Prostate gland (tissue), 2 donors: ENCODE measurements at places on chromosomes 12 and 14.

- DNase-seq: no peak
These were observed 151.0 kb downstream of the BCAT1 start for GRCh38 chr12:24797901-24798300.

DNA sequence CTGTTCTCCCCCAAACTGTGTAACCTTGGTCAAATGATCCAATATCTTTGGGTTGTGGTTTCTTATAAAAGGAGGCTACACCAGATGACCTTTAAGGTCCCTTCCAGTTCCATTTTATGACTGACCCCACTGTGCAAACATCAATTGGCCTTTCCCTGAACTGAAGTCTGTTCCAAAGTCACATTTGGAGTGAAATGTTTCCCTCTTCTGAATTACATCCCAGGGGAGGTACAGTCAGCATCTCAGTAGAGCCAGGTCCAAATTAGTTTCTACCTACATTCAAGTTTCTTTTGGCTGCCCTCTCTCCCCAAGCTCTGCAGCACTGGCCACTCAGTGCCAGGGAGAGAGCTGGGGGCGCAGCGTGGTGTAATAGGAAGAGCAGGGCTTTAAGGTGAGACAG lies 34.4 kb downstream of the LIMA1 start:
- no peak for DNase-seq

GRCh38 chr12:1502831-1503230 lies 91.5 kb downstream of the FBXL14 start:
- no peak for DNase-seq

GRCh38 chr14:101365329-101366158 lies 195.8 kb upstream of the DIO3 start:
- no peak for DNase-seq

- no peak for DNase-seq
These were observed 50.5 kb downstream of the SAMD4A start for GRCh38 chr14:54617467-54617866.

DNA sequence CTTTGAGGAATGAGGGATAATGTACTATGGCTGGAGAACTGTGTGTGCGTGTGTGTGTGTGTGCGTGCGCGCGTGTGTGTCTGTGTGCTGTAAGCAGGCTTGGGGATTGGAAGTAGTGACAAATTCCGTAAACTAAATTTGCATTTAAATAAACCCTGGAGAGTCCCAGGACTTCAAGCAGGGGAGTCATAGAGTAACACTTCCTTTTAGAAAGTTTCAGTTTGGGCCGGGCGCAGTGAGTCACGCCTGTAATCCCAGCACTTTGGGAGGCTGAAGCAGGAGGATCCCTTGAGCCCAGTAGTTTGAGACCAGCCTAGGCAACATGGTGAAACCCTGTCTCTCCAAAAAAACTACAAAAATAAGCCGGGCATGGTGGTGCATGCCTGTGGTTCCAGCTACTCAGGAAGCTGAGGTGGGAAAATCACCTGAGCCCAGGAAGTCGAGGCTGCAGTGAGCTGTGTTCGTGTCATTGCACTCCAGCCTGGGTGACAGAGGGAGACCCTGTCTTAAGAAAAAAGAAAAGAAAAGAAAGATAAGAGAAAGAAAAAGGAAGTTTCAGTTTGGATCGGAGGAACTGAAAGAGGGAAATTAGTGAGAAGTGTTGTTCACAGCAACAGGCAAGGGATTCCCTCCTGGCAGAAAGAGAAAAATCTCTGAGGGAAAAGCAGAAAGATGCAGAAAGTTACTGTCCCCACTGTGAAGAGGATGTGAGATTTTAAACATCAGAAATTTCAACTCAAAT lies 222.7 kb upstream of the SOX5 start:
- DNase-seq: no peak
